ENCODE measurements at places on chromosomes 5 and 9.

DNA sequence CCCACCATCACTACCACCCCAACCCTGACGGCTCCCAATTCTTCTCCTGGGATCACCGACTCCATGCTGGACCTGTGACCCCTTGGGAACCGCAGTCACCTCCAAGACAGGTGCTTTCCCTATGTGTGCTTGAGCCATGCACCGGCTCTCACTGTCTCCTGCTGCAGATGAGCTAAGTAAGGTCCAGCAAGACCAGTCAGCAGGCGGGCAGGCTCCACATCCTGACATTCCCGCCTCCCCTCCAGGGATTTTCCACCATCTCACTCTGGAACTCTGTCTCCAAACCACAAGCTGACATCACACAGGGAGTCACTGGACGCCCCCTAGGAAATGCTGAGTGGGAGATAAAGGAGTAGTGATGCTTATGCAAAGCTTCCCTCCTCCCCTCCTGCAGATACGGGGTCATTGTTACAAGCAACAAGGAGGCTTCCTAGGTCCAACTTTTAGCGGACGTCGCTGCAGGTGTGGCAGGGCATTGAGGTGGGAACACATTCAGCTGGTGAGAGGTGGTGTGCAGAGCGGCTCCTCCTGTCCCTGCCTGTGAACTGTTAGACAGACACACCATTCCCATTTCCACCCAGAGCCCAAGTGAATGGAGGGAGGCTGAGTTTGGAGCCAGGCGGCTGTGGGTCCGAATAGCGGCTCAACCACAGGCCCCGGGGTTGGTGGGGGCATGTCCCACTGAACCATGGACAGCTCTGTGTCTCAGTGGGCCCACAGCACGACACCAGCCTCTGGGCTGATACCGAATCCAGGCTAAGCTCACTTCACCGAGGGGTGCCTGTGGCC is 129.2 kb upstream of the PHYKPL start:
- no peak for DNase-seq

- DNase-seq, result peak; percentile 31
Observed at GRCh38 chr5:142915813-142916424, 145.7 kb downstream of the ARHGAP26 start.

DNA sequence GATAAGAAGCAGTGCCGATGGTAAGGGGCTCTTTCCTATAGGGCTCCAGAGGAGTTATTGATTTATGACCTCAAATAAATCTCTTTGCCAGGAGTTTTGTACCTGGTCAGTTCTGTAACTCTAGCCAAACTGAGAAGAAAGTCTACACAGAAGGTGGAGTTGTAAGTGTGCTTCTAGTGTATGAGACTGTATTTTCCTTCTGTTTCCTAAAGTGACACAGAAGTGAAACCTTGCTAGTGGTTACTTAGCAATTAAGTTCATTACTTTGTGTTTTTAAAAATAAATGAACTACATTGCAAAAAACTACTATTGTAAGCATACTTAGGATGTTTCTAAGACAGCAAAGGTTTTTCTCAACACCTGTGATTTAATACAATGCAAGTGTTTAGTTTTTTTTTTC is 48.7 kb upstream of the ACTBL2 start:
- DNase-seq, result no peak

GRCh38 chr5:150758203-150758530 is 650 bp downstream of the DCTN4 start:
- DNase-seq, result no peak

DNA sequence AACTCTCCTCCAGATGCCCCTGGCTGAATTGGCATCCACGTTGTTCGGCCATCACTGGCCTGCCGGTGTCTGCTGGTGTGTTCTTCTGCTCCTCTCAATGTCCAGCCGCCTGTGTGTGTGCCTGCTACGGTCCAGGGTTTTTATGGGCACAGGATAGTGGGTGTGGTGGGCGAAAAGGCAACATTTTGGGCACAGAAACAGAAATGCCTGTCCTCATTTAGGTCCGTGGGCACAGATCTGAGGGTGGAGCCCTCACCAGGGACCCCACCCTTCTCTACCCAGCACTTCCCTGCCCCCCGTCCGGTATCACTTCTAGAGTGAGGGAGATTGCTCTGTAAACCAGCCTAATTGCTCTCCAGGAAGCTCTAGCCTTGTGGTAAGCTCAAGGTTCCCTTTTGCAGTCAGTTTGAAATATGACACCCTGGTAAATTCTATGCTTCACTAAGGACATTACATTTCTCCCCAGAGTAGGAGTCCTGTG is 410.1 kb downstream of the MAT2B start:
- DNase-seq, result peak; percentile 43

DNA sequence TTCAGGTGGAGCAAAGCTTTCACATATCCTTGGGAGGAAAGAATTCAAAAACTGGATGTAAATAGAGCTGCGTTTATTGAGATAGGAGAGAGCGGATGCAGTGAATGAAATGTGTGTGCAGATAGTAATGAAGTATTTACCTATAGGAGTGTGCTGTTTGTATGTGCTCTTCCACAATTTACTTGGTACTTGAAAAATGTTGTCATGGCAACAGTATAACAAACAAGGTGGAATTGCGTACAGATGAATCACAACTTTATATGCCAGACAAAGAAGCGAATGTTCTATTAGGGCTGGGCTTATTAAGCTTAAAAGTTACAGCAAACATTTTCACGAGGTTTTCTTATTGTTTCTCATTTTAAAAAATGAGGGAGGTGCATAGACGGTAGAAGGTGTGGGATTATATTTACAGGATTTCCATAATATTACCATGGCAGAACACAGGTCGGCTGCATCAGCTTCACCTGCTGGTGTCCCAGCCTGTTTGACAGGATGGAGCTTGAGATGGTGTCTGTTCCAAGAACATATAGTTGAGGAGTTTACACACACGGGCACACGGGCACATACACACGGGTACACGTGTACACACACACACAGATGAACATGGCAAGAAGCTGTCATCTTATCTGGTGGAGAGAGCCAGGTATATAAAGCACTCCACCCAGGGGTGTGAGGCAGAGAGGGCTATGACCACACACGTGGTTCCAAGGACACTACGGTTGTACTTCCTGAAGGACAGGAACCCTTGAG is 155.7 kb downstream of the RMI1 start:
- DNase-seq, result peak; percentile 70

- DNase-seq, result no peak
Observed at GRCh38 chr5:138536665-138537315, 6.2 kb downstream of the ETF1 start.

DNA sequence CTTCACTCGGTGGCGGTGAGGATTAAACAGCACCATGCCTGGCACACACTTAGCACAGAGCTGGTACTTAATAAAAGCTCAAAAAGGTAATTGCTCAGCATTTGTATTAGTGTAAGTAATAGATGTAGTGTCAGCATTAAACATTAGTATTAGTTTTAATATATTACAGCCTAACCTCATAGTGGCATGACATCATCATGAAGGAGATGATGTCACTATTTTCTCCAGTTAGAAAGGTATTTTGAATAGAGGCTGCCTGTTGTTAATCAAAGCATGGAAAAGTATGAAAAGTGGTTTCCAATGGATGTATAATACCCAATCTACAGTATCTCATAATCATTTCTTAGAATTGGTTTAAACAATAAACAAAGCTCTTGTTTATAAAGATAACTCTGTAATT is 49.0 kb upstream of the FSTL4 start:
- no peak for DNase-seq

- no peak for DNase-seq
Observed at GRCh38 chr5:149298163-149298562, 26.5 kb downstream of the AFAP1L1 start.

GRCh38 chr9:135617991-135618411 is 21.3 kb downstream of the GLT6D1 start:
- no peak for DNase-seq

DNA sequence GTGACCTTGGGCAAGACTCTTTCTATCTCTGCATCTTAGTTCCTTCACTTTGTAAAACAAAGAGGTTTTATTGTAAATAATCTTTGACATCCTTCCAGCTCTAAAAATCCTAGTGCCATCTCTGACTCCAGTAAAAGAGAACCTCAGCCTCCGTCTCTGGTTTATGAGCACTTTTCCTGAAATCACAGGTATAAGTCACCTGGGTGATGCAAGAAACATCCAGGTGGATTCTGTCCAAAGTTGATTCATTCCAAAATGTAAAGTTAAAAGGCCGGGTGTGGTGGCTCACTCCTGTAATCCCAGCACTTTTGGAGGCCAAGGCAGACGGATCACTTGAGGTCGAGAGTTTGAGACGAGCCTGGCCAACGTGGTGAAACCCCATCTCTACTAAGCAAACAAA is 21.1 kb upstream of the UBAP2 start:
- DNase-seq, result no peak

- no peak for DNase-seq
Observed at GRCh38 chr9:89756891-89757537, 152.2 kb downstream of the GADD45G start.

DNA sequence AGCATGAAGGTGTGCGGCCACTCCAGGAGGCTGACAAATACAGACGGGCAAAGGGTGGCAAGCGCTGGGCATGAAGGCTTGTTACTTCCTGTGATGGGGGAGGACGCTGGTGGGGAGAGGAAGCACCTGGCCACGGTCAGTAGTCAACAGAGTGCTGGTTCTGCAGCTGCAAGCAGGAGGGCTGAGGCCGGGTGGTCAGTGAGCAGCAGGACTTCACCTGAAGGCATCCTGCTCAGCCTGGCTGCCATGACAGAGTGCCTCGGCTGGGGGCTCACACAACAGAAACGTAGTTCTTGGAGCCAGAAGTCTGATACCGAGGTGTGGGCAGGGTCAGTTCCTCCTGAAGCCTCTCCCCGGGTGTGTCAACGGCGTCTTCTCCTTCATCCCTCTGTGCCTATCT is 118.6 kb upstream of the IRX4 start:
- DNase-seq, result no peak

DNA sequence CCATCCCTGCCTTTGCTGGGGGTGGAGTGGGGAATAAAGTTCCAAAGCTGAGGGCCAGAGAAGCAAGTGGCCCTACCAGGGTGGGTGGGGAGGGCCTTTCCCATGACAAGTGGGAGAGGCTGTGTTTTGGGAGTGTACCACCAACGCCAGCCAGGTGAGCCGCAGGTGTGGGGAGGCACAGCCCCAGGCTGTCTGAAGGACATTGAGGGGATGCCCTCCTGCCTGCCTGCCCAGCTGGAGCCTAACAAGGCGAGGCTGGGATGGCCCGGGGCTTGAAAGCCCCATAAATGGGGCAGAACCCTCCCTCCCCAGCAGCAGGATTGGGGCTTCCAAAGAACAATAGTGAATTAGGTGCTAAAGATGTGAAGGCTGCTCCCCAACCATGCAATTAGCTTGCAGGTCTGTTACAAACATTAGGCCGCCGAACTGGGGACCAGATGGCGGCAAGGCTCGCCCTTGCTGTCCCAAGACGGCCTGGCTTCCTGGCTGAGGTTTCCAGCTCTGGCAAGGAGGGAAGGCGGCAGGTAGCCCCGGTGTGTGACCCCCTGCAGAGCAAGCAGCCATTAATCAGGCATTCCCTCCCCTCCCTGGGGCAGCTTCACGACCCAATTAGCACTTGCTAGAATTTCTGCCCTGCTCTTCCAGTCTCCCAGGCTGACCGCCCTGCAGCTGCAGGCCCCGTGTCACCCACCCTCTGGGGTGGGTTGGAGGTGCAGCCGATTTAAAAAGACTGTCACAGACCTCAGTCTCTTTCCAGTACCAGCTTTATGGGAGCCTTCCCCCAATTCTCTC is 42.9 kb downstream of the FGF18 start:
- DNase-seq, result peak; percentile 20

- DNase-seq, result no peak
Observed at GRCh38 chr9:27683181-27683580, 109.9 kb upstream of the C9orf72 start.

- no peak for DNase-seq
Observed at GRCh38 chr9:72618811-72619210, 97.4 kb downstream of the TMC1 start.

GRCh38 chr9:130780865-130781504 is 54.1 kb upstream of the ABL1 start:
- DNase-seq, result no peak

DNA sequence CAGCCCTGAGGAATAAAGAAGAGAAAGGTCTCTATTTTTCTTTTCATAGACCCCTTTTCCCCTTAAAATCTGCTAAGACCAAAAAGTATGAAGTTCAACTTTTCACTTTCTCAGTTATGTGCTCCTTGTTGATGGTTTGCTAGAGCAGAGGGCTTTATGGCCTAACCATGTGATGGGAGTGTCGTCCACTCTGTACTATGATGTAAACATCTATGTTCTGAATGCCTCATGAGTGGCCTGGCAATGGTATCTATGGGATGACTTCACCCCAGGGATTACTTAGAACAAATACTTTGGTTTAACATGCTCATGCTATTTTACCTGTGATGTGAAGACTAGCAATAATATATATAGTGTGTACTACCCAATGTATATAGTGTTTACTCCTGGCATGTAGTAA is 43.7 kb upstream of the MIER3 start:
- DNase-seq, result no peak

- DNase-seq, result no peak
Observed at GRCh38 chr5:74767579-74767913, 497 bp downstream of the NSA2 start.

GRCh38 chr9:74500584-74500924 is 3.4 kb downstream of the RORB start:
- DNase-seq, result no peak

DNA sequence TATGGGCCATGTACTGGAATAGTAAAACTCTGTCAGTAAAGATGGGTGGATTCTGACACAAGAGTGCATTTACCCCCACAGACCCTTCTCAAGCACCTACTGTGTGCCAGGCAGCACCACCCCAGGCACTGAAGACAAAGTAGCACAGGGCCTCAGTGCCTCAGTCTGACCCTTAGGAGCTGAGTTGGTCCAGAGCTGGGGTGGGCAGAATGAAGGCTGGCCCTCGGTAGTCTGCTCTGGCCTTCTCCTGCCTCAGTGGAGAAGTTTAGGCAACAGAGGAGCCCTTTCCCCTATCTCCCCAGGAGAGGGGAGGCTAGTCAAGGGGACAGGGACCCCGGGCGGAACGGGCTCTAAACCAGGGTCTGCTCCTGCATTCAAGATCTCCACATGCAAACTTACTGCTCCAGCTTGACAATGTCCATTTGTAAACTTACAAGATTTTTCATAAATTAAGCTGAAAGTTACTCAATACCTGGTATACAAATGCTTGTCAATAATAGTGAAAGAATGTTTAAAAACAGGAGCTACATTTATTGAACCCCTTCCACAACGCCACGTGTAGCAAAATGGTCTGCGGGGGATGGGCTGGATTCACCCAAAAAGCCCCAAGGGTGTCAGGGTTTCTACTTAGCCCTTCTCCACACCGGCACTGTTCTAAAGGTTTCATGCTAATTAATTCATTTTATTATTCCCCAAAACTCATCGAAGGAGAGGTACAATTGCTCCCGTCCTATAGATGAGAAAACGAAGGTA is 1.5 kb downstream of the VDAC1 start:
- no peak for DNase-seq

DNA sequence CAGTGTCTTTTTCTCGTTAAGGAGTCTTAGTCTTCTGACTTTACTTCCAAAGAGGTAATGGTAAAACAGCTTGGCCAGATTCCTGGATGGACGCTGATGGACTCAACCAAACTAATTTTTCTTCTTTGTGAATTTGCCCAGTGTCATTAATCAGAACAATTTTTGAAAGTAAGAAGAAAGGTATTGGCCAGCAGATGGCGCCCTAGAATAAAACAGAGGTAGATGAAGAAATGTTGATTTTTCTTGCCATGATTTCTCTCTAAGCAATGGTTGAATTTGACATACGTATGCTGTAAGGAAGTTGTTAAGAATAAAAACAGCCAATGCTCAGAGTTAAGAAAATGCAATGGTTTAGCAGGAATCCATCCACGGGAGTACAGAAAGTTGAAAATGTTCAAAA is 500.0 kb downstream of the DIRAS2 start:
- peak; percentile 80 for DNase-seq

All from NCI-H2081 (cell line).